Fibroblast of pulmonary artery (primary cell): ENCODE measurements at places on chromosomes 5 and 9.

DNA sequence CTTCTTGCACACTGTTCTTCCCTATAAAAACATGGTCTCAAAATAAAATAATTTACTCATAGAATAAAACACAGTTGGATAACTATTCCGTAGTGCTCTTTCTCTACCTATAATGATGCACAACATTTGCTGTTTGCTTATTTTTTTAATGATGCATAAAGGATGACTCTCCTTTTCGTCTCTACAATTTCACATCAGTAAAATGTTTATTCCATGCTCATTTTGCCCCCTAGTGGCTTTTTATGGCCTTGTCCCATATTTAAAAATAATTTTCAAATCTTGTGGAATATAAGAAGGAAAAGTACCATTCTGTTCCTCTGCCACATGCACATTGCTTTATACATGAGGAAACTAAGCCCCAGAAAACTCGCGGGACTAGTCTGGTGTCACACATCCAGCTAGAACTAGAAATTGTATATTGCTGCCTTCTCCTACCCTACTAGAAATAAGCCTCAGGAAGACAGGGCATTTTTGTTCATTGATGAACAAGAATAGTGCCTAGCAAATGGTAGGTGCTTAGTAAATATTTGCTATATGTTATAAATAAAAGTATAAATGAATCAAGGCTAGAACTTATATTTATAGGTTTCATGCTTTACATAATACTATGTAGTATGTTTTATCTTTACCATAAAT is 12.7 kb downstream of the KCTD16 start:
- DNase-seq: peak; percentile 66

- no peak for DNase-seq
Measured at GRCh38 chr5:158809310-158809850, 290.3 kb downstream of the EBF1 start.

DNA sequence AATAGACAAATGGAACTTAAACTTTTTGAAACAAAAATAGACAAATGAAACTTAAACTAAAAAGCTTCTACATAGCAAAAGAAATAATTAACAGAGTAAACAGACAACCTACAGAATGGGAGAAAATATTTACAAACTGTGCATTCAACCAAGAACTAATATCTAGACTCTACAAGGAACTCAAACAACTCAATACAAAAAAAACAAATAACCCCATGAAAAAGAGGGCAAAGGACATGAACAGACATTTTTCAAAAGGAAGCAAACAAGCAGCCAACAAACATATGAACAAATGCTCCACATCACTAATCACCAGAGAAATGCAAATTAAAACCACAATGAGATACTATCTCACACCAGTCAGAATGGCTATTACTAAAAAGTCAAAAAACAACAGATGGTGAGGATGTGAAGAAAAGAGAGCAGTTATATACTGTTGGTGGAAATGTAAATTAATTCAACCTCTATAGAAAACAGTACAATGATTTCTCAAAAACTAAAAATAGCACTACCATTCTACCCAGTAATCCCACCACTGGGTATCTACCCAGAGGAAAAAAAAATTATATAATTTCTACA is 170.8 kb upstream of the RGMB start:
- no peak for DNase-seq

DNA sequence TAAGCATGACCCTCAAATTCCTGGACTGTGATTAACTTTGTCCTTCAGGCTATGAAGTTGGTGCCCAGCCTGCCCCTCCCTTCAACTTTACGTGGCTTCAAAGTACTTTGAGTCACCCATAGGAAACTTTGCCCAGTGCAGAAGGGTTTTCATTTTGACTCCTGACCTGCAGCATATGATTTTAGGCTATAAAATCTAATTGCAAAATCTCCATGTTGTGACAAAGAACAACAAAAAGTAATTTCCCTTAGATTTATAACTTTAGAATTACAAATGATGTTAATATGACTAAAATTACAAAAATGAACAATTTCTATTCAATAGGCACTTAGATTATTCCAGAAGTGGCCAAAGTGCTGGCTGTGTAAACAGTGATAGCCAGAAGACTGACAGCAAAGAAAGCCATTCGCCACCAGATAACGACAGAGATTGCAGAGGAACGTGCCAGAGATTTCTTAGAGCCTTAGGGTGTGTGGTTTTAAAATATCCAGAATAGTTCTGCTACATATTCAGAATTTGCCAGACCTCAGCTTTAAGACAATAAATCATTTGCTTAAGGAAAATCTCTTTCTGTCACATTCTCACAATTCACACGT is 197.4 kb downstream of the SEMA5A start:
- DNase-seq: peak; percentile 47

DNA sequence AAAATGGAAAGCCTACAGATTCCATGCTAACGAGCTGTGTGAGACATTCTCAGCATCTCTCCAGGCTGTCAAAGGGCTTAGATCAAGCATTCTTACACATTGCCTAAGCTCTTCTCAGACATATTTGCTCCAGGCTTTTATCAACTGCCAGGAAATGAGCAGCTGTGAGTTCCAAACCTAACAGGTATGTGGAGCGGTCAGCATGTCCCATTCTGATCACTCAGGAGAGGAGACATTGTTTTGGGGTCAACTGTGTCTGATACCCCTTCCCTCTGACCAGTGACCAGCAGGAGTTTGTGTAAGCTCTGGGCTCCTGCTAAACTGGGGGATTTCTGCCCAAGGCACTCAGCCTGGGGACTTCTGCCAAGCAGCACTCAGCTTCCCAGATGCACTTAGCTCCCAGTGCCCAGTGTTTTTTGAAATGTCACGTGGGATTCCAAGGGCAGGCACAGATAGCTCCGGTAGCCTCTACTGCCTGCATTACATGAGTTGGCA is 229.1 kb downstream of the SEC61B start:
- DNase-seq: no peak
